ENCODE measurements at places on chromosomes 11 and 22. TPM values are rescaled to one million over a fixed set of nuclear protein-coding genes. Genes with fewer than 3 reads are reported as not detected.

- DNase-seq, result no peak
These were observed 261.3 kb upstream of the ANO5 start for GRCh38 chr11:21931436-21932101.

GRCh38 chr11:118859973-118860372 is 23.7 kb upstream of the CXCR5 start:
- DNase-seq, result no peak

DNA sequence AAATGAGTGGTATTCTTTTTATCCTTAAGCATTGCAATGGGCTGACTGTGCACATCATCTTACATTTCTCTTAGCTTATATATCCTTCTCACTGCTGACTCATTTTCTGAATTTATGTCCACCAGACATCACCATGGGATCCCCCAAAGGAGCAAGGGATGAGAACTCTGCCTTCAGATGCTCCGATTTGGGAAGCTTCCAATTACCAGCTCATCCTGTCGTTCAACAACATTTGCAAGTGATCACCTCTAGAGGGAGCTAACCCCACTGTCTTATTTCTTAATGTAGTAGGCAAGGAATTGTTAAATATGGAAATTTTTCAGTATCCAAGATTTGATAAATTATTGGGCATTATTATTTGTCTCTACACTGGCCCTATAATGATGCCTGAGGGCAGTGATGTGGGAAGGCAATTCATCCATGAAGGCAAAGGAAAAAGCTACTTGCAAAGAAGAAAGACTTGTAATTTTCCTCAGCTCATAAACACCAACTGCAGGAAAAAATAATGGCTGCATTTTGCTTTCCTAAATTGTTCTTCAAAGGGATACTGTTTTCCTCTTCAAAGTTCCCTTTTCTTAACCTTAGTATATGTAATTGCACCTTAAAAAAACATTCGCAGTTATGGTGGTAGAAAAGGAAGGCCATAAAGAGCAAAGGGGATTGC is 102.4 kb upstream of the FSHB start:
- peak; percentile 11 for DNase-seq

GRCh38 chr22:33012833-33013450 is 45.2 kb downstream of the SYN3 start:
- DNase-seq, result no peak

DNA sequence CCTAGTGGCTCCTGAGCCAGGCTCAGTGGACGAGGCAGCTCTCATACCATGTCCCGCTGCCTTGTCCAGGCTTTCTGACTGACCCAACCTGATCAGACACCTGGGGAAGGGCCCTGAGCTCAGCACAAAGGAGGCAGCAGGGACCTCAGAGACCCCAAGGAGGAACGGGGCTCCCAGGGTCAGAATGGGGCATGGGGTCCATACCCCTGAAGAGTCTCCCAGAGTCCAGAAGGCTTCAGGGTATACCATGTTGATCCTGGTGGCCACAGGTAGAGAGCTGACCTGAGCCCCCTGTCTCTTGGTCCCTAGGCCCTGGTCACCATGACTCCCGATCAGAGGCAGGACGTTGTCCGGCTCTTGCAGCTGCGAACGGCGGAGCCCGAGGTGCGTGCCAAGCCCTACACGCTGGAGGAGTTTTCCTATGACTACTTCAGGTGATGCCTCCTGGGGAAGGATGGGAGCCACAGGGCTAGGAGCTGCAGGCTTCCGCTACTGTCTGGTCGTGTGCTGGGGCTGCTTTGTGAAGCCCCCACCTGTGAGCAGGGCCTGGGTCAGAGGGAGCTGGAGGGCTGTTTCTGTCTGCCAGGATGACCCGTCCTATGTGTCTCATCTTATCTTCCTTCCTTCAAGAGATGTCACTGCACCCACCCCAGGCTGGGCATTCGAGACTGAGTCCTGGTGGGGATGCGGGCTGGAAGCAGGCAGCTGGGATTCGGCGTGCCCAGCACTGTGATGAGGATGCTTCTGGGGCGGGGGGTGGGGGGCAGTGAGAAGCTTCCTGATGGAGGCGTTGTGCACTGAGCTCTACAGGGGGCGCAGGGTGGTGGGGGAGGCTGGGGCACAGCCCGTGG is 74.2 kb downstream of the MYO7A start:
- no peak for DNase-seq

GRCh38 chr22:30305906-30306626 is 16.8 kb upstream of the CASTOR1 start:
- DNase-seq, result no peak

DNA sequence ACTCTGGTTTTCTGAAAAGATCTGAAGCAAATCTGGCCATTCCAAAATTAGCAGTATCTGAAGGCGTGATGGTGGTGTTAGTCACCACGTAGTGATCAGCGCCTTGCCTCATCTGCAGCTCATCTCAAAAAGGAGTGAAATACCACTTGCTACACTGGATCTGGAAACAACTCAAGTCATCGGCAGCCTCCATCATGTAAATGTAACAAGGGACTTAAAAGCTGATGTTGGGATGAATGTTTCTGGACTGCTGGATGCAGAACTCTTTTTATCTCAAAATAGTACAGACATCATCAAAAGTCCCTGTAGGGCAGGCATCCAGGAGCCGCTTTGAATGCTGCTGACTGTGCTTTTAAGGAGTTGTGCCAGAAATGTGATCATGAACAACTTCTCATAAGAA is 14.1 kb upstream of the APLP2 start:
- no peak for DNase-seq

DNA sequence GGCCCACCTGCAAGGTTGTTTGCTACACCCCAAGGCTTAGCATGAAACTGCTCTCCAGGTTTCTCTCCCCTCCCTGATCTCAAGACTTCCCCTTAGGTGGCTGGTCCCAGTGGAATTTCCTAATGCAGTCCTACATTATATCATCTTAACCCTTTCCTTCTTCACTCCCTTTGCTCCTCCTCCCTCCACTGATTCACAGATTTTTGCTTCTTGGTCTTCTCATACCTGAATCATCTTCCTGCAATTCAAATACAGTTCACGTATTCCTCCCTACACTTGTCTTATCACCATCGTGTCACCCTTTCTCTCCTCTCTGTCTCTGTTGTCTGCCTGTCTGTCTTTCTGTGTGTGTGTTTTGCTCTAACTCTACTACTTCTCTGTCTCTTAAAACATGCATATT is 17.0 kb downstream of the MMP10 start:
- no peak for DNase-seq

DNA sequence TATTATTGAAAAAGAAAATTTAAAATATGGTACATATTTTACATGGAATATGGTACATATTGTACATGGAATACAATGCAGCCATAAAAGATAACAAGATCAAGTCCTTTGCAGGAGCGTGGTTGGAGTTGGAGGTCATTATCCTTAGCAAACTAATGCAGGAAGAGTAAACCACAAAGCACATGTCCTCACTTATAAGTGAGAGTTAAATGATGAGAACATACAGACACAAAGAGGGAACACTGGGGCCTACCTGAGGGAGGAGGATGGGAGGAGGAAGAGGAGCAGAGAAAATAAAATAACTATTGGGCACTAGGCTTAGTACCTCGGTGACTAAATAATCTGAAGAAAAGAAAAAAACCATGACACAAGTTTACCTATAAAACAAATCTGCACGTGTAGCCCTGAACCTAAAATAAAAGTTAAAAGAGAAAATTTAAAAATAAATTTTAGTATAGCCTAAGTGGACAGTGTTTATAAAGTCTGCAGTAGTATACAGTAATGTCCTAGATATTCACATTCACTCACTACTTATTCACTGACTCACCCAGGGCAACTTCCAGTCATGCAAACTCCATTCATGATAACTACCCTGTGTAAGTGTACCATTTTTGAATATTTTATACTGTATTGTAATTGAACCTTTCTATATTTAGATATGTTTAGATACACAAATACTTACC is 204.4 kb downstream of the FAM76B start:
- no peak for DNase-seq

UFD1 gene
- 61.2 TPM for polyA plus RNA-seq

SYT12 gene
- 0.50 TPM for polyA plus RNA-seq

FAM111B gene
- 11.5 TPM for polyA plus RNA-seq

MICAL2 gene
- polyA plus RNA-seq, result 60.5 TPM

CCDC87 gene
- 0.09 TPM for polyA plus RNA-seq

- no peak for DNase-seq
These were observed 20.4 kb downstream of the HPS4 start for GRCh38 chr22:26463101-26463661.

- DNase-seq, result no peak
These were observed 7.1 kb downstream of the RCOR2 start for GRCh38 chr11:63909591-63910506.

GRCh38 chr11:112999520-112999919 is 38.3 kb downstream of the NCAM1 start:
- DNase-seq, result no peak

GSTT2B gene
- polyA plus RNA-seq, result 20.4 TPM

DNA sequence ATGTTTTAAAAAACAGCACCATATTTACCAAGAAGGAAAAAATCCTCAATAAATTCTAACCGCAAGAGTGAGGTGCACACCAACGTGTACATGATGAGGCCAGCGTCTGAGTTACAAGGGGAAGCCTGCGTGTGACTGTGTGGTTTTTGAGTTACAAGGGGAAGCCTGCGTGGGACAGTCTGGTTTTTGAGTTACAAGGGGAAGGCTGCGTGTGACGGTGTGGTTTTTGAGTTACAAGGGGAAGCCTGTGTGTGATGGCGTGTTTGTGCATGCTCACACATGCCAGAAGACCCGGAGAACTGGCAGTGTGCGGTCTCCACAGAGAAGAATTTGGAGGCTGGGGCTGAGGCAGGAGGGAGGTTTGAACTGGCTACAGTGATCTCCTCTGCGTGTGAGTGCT is 1376.4 kb downstream of the TBC1D22A start:
- no peak for DNase-seq

DNA sequence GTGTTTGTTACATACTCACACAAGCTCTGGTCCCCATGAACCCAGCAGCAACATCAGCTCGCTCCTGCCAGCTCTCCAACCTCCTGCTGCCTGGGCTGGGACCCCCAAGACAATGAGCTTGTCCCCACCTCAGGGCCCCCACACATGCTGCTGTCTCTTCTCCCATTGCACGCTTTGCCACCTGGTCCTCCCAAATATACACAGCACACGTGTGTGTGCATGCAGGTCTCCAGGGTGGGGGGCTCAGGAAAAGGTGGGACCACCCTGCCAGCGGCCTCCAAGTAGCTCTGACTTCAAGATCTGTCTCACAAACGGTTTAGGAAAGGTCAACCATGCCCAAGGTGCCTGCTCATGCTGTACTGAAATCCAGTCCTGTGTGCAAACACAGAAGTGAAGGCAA is 68.1 kb upstream of the CCND1 start:
- no peak for DNase-seq

DNA sequence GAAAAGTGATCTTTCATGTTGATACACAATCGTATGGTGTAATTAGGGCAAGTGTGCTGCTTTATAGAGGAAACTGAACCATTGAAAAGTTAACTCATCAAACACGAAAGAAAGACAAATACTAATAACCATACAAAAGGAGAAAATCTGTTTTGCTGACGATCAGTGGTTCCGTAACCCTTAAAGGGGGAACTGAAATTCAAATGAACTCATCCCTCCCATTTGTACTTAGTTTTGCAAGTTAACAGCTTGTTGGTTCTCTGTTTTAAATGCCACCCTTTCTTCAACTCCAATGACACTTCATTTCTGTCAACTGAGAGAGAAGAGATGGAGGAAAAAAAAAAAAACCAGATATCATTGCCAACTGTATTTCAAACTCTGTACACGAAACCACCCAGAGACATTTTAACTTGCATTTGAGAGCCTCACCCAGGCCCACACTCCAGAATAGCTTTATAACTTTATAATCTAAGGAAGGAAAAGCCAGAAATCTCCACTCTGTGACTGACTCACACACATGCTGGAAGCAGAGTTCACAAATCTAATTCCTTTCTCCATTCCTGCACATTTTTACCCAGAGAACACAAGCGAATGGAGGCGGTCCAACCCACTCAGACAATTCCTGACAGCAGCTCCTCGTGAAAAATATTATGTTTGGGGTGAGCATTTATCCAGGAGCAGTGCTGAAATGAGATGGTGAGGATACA is 17.4 kb upstream of the CSNK2A3 start:
- DNase-seq, result no peak

PTPRCAP gene
- 1.7 TPM for polyA plus RNA-seq

DNA sequence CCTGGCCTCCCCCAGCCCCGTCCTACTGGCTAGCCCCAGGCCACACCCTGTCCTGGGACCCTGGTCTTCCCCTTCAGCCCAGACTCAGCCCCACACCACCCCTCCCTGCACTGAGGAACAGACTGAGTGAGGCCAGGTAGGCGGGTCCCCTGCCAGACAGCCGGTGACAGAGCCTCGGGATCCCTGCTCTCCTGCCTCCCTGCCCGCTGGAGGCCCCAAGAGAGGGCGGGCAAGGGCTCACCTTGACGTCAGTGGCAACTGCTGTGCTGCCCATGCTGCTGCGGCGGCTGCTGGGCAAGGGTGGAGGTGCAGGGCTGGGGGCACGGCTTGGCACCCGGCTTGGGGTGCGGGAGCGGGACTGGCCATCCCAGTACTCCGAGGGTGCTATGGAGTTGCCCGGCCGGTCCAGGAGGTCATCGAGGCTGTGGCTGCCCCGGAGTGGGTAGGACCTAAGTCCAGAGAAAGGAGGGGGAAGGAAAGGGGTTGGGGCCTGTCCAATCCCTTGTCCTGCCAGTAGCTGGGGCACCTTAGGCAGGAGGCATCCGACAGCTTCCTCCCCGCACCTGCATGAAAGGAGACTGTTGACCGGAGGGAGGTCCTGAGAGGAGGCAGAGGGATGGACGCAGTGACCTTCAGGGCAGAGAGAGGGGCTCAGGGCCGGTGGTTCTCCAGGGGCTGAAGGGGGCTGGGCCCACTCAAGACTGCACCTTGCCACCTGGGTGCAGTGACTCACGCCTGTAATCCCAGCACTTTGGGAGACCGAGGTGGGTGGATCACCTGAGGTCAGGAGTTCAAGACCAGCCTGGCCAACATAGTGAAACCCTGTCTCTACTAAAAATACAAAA is 2.2 kb upstream of the SLC16A8 start:
- DNase-seq, result no peak

SLC29A2 gene
- 9.2 TPM for polyA plus RNA-seq

OR10A4 gene
- polyA plus RNA-seq, result not detected

GRCh38 chr11:33347490-33348125 is 90.4 kb downstream of the HIPK3 start:
- no peak for DNase-seq

GRCh38 chr22:46105494-46106278 is 44.6 kb upstream of the PPARA start:
- peak; percentile 63 for DNase-seq
